ENCODE measurements at places on chromosomes 11 and 22. TPM values are rescaled to one million over a fixed set of nuclear protein-coding genes. Genes with fewer than 3 reads are reported as not detected.

Gene ANGPTL5
- polyA plus RNA-seq: 0.09 TPM

Gene SLC17A6
- not detected for polyA plus RNA-seq

Gene OVOL1
- 0.60 TPM for polyA plus RNA-seq

Gene MS4A15
- polyA plus RNA-seq: not detected

Gene SPI1
- polyA plus RNA-seq: 4.5 TPM

DNA sequence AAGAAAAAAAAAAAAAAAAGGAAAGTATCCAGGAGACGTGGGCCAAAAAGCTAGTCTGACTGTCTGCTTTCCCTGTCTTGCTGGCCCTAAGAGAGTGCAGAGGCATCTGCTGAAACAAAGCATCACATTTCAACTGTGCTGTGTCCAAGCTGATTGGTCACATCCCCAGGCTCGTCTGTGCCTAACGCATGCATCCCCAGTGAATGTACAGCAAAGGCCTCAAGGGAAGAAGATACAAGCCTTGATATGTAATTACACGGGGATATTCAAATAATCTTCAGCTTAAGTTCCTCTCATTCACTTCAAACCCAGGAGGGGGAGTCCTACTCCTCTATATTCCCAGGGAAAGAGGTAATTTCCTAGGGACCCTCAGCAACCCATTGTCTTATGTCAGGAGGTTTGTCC, 5.4 kb upstream of the SORL1 start:
- DNase-seq: no peak

- DNase-seq: no peak
Measured at GRCh38 chr22:27857443-27857842, 55.9 kb upstream of the MN1 start.

DNA sequence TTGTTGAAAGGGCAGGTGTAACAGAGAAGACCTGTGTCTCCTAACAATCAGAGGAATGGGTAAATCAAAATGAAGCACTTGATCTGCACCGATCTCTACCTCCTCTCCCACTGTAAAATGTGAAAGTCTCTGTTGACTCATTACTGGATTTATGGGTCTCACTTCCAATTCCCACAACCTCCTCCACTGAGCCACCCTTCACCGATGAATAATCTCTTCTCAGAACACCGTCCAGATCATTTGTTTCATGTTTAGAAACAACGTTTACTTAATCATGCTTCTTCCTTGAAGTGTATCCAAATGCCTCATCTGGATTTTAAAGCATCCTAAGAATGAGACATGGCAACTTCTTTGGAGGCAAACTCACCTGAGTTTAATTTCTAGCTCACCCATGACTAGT, 643.6 kb downstream of the ETS1 start:
- DNase-seq: no peak

- DNase-seq: no peak
Measured at GRCh38 chr11:72472765-72473164, 38.4 kb upstream of the CLPB start.

DNA sequence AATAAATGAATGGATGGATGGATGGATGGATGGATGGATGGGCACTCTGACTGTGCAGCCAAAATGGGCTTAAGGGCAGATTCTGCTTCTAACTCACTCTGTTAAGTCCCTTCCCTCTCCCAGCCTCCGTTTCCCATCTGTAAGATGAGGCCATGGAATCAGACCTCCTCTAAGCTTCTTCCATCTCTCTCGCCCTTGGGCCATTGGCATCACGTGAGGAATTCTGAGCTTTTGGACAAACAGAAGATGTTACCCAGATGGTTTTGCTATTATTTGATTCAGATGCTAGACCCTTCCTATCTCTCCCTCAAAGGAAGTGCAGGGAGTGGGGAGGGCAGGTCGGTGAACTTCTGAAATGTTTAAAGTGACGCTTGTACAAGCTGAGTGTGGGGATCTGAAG, 4.0 kb upstream of the CYTH4 start:
- no peak for DNase-seq

DNA sequence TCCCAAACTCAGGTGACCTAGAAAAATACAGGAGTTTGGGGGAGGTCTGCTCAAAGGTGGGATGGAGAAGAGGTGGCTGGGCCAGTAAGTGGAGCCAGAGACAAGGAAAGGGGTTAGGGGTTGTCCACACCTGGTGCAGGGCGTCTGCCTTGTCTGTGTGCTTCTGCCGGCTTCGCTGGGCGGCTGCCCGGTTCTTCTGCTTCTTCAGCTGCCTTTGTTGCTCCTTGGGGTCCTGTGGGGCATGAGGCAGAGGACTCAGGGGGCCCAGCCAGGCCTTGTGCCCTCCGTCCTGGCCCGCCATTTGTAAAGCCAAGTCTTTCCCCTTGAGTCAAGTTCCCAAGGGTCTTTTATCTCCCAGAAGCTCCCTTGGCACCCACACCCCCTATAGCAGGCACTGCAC, 2.5 kb downstream of the BATF2 start:
- DNase-seq: no peak

DNA sequence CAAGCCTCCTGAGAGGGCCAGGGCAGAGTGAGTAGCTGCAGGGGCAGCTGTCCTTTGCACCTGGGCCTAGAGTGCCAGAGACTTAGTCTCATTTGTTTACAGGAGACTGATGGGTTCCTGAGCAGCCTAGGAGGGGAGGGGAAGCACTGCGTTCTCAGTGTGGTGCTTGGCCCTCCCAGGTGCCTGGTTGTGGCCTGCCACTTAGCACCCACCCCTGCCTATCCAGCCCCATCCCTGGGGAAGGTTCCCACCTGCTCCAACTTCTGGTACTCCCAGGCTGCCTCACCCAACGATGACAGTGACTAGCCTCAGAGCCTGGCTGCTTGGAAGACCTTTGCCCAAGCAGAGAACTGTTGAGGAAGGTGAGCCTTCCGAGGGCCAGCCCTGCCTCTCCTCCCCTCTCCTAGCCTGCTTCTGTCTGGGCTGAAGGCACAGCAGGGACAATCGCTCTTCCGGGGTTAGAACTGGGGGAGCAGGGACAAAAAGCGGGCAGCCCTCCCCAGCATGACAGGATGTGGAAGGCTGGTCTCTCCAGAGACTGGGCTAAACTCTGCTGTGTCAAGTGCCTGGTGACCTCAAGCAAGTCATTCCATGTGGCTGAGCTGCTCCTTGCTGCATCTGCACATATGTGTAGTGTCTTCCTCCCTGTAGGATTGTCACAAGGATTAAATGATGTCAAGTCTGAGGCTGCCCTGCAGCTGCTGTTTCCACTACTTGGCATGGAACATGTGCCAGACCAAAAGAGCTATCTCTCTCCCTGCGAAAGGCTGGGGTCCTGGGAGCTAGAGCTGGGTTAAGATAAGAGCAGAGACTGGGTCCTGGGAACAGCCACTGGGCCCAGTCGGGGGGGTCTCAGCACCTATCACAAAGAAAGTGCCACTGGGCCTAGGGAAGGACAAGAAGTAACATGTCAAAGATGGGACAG, 9.9 kb downstream of the KCNQ1OT1 start:
- DNase-seq: no peak

DNA sequence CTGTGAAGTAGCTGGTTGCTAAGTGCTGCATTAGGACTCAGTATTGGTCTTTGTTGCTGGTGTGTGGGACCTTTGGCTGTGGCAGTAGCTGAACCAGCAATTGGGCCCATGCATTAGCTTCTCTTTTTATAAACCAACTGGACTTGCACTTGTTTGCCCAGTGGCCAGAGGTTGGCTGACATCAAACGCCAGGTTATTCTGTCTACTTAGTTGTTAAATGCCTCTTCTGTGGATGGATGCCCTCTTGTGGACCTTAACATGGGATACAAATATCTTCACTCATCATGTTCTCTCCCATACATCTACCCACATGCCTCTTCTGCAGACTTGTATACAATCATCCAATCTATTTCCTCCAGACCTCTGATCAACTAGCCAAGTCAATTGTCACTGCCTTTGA, 26.4 kb upstream of the ARHGAP20 start:
- DNase-seq: no peak

GRCh38 chr11:120338107-120338933, 2.1 kb downstream of the ARHGEF12 start:
- DNase-seq: no peak

Data from right lung (tissue), 10 donors.